Activated CD4-positive, alpha-beta T cell treated with anti-CD3 and anti-CD28 coated beads, Interleukin-2, amount 50 U/mL, for 4 hours (primary cell): ENCODE measurements at places on chromosomes 11 and 22.
A peak's percentile ranks its signal among the peaks of the same experiment; 100 is the strongest.

GRCh38 chr22:28779833-28780232 is 7.3 kb downstream of the CCDC117 start:
- no peak for DNase-seq

DNA sequence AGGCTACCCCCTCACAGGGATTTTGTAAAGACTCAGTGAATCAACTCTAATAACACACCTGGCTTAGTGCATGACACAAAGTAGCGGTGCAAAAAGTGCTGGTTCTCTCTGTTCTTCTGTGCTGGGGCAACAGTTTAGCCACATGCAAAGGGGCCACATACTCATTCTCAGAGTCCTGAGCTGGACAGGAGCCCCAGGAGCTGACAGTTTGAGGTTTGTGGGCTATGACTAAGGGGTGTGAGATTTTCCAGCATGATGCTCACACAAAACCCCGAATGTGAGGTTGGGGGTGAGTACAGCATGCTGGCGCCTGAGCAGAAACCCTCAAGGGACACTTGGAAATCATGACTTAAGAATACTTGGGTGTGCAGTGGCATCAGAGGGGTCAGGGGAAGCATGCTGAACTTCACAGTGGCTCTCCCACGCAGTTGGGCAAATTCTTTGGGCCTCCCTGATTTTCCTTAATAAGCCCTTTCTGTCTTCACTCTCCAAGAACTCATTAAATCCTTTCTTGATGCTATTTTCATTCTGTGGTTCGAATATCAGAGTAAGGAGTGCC is 31.0 kb downstream of the TMPRSS5 start:
- no peak for DNase-seq

GRCh38 chr11:1336836-1337646 is 27.6 kb upstream of the TOLLIP start:
- peak; percentile 29 for DNase-seq

GRCh38 chr11:33761471-33761870 is 12.8 kb downstream of the FBXO3 start:
- DNase-seq: no peak

GRCh38 chr22:44347549-44347948 is 34.8 kb upstream of the SHISAL1 start:
- no peak for DNase-seq

GRCh38 chr11:118314988-118315411 is 10.5 kb downstream of the CD3E start:
- no peak for DNase-seq

DNA sequence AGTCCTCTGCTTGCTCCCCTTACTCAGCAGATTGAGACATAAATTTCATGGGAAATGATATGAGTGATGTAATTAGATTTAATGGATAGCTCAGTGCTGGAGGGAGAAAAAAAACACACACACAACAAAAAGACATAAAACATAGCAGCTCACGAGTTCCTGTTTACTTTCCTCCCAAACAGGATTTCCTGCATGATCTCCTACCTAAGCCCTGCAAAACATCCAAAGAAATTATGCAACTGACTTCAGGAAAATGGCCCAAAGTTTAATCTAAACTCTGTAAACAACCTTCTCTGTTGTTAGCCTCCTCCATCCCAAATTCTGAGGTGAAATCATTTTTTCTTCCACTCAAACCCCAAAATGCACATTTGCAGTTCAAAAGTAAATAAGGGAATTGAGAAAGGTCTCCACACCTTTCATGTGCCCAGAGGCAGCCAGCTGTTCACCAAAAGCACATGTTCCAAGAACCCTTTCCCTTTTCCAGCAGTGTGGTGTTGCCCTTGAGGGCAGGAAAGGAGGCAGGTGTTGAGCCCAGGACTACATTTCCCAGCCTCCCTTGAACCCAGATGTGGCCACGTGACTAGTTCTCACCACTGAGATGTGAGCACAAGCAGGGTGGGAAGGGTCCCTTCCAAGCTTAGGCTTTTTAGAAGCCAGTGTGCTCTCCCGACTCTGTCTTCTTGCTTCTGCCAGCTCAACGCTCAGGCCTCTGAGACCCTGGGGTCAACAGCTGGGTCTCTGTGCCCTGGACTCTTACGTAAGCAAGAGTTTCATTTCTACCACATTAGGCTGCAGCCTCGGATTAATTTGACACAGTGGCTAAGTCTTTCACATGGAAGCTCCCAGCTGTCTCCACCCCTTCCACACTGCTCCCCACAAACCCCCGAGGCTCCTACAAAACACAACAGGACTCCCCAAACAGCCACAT is 301.2 kb downstream of the CTTN start:
- DNase-seq: no peak
